ENCODE measurements at places on chromosomes 16 and 17.

DNA sequence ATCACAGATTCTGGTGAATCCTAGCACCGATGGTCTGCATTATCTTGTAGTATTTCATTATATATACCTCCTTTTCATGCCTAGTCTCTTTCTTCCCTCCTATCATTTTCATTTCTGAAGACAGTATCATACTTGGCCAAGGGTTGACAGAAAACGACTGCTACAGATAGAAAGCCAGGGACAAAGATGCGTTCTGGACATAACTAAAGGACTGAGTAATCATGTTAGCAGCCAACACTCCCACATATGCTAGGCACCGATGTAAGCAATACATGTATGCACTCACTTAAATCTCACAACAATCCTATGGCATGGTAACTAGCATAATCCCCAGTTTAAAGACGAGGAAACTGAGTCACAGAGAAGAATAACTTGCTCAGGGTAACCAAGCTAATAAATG lies 22.9 kb downstream of the RDM1 start:
- no peak for DNase-seq

GRCh38 chr17:4594406-4594805 lies 10.1 kb downstream of the SMTNL2 start:
- no peak for DNase-seq

GRCh38 chr16:11263737-11264136 lies 5.4 kb downstream of the TNP2 start:
- peak; percentile 52 for DNase-seq

GRCh38 chr16:4535627-4536108 lies 2.9 kb downstream of the CDIP1 start:
- DNase-seq = peak; percentile 55

GRCh38 chr17:34703533-34703932 lies 124.2 kb downstream of the TMEM132E start:
- peak; percentile 34 for DNase-seq

DNA sequence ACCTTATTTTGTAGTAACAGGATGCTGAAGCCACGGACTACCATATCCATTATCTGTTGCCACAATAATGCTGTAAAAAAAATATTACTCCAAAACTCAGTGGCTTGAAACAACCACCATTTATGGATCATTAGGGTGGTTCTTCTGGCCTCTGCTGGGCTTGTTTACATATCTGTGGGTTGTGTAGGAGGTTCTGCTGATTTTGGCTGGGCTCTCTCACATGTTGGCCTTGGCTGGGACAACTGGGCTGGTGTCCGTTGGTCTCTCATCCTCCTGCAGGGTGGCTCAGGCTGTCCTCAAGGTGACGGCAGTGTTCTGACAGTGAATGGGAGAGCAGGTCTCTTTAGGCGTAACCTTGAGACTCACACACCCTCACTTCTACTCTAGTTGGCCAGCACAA lies 76.0 kb downstream of the GPR139 start:
- no peak for DNase-seq

DNA sequence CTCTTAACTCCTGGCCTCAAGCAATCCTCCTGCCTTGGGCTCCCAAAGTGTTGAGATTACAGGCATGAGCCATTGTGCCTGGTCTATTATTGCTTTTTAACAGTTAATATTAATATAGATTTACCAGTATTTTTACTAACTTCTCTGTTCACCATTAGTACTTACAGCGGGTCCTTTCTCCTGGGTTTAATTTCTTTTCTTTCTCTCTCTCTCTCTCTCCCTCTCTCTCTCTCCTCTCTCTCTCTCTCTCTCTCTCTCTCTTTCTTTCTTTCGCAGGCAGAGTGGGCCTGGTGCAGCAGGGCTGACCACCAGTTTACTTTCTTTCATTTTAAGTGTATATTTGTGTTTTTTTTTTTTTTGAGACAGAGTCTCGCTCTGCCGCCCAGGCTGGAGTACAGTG lies 14.7 kb upstream of the DHX40 start:
- no peak for DNase-seq

DNA sequence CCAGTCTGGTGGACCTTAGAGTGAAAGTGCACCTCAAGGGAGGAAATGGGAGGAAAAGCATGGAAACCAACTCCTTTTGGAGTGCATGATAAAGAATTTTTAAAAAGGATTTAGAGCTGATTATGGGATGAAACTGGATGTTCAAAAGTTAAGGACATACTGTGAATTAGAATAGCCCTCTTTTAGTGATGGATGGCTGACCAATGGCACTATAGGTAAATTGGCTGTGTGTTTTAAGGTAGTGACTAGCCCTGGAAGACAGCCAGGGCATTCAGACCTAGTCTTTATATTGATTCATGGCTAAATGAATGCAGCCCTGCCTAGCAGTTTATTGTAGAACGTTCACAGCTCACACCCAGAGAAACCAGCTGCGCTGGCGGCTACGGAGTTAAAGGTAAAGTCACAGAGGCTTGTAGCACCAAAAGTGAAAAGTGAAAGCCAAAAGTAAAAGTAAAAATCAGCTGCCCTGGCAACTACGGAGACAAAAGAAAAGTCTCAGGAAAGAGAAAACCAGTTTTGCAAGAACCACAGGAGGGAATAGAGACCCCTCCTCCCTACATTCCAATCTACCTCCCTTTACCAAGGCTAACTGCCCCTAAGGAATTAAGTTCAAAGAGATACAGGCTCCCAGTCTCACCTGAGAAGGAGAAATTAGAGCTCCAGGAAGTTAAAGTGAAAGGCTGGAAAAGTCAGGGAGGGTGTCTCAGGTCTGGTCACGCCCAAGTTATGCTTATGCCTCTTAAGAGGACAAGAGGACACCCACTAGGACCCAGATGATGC lies 21.8 kb downstream of the ACSM1 start:
- DNase-seq = peak; percentile 11
